ENCODE measurements at places on chromosomes 12 and 14.

DNA sequence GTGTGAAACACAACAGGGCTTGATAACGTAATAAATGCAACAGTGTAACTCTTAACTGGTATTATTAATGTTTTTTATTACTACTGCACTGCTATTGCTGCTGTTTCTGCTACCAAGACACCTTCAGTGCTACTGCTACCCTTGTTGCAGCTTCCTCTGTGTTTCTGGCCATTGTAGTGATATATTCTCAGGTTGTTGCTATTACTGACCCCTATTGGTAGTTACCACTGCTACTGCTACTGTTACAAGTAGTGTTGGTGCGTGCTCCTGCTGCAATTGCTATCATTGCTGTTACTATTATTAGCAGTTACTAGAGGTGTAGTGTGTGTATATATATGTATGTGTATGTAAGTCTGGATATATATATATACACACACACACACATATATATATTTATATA lies 87.2 kb upstream of the PTPRB start:
- DNase-seq = no peak

DNA sequence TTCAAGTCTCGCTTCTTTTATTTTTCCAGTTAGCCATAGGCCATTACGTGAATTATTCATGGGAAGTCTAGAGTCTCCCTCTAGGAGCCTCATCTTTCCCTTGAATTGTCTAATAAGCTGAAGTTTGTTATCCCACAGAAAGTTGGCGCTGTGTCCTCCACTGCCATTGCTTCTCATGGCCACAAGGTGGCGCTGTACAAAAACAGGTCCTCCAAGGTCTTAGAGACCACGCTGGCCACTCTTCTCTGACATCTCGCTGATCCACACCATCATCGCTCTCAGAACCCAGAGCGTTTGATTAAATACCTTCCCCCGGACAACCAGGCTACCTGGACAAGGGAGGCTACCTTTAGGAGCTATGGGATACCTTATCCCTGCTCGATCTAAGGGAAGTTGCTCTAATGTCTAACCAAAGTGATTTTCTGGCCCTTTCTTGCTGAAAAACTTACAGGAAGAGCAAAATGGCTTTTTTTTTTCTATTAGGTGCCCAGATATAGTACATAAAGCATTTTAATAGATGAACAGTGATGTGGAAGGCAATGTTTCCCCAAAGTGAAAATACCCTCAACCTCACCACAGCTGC lies 110.0 kb downstream of the CCDC60 start:
- peak; percentile 59 for DNase-seq

- DNase-seq = no peak
Observed at GRCh38 chr14:75577090-75577489, 1.3 kb upstream of the FLVCR2 start.

- no peak for DNase-seq
Observed at GRCh38 chr12:119808441-119808840, 68.7 kb downstream of the CIT start.

DNA sequence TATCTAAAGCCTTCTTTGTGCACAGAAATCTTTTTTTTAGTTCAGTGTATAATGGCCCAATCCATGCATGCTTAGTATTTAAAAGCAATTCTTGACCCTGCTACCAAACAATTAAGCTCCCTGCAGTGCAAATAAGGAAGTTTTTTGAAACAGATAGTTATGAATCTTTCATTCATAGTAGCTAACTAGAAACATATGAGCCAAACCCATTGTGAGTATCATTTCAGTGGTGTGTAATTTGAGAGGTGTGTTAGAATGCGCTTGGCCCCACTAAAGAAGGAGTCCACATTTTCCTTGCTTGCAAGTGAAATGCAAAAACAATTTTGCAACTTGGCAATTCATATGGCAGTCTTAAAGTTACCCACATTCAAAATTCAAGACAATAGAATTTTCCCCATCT lies 14.4 kb downstream of the EPS8 start:
- DNase-seq = no peak

- DNase-seq = no peak
Observed at GRCh38 chr14:21866479-21866878, 192.9 kb upstream of the OR4E1 start.

- DNase-seq = no peak
Observed at GRCh38 chr14:72104011-72104613, 171.9 kb downstream of the RGS6 start.

DNA sequence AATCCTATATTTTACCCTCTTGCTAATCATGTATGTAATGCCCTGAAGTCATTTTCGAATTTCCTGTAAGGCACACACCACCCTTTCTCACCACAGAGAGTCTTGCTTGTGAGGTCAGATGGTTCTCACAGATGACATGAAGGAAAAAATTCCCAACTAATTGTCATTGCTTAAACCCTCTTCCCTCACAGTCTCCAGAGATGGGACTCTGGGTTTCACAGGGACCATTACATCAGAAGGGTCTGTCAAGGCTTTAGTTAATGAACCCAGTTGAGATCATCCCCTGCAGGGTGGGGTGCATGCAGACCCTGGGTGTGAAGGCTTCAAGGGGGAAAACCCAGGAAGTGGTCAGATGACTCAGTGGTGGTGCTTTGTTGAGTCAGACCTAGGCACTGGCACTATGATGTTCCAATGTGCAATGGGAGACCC lies 229.6 kb downstream of the BCAT1 start:
- DNase-seq = no peak

DNA sequence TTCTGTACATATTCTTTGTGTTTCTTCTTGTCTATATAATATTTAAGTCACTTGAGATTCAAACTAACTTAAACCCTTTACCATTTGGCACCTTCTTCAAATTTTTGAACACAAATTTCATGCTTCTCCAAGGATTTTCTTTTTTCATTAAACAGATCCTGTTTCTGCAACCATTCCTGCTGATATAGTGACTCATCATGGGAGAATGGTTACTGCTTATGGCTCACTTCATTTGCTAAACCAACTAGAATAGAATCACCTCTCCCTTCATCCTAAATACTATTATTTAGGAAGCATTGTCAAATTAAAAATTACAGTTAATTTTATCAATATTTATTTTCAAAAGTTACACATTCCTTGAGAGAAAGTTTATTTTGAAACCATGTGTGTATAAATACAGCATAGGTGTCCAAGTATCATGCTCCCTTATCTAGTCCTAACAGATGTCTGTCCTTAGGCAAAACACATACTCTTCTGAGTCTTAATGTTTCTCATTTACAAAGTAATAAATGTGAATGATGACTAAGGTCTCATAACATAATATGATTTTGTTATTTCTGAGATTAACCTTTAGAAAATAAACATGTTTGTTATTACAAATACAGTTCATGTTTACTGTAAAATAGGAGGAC lies 40.7 kb downstream of the PLCZ1 start:
- no peak for DNase-seq

GRCh38 chr12:131441060-131441396 lies 269.9 kb upstream of the SFSWAP start:
- no peak for DNase-seq

DNA sequence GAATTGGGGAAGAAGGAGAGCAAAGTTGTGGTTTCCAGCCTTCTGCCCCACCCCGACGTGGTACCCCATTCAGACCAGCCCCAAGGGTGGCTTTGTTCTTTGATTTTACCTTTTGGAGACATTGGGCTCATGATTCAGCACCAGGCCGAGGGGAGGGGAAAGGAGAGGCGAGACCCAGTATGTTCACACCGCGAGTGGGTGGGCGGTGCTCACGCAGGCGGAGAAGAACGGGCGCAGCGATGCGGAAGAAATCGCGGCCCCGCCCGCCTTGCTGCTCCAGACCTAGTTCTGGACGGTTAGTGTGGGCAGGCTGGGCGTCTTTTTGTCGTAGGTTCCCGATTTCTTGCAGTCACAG lies 963 bp downstream of the ATL1 start:
- peak; percentile 87 for DNase-seq

GRCh38 chr12:110742096-110742717 lies 484 bp downstream of the PPP1CC start:
- DNase-seq = peak; percentile 41

DNA sequence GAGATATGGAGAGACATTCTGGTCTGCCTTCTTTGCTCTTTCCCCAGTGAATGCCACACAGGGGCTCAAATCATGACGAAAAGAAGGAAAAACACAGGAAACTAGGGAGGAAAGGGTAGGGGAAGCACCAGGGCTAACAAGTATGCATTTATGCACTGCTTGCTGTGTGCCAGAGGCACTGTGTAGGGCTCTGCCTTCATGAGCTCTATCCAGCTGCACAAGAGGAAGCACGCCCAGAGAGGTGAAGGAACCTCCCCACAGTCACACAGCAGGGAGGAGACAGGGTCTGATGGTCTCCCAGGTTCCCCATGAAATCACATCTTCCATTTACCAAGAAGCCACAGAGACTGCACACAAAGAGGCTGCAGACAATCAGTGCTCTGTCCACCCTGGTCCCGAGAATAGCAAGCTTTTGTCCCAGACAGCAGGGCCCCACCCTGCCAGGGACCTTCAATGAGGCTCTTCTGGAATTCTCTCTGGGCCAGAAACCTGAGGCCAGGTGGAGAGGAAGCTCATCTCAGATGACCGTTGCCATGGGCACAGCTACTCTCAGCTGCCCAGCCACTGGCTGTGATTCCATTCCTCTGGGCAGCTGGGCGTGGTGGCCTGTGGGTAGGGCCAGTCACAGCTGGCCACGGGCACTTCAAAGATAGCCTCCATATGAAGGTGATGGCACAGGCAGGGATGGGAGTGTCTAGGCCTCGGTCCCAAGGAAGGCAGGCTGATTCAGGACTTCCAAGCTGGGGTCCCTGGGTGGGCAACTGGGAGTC lies 7.3 kb upstream of the TRPV4 start:
- no peak for DNase-seq

DNA sequence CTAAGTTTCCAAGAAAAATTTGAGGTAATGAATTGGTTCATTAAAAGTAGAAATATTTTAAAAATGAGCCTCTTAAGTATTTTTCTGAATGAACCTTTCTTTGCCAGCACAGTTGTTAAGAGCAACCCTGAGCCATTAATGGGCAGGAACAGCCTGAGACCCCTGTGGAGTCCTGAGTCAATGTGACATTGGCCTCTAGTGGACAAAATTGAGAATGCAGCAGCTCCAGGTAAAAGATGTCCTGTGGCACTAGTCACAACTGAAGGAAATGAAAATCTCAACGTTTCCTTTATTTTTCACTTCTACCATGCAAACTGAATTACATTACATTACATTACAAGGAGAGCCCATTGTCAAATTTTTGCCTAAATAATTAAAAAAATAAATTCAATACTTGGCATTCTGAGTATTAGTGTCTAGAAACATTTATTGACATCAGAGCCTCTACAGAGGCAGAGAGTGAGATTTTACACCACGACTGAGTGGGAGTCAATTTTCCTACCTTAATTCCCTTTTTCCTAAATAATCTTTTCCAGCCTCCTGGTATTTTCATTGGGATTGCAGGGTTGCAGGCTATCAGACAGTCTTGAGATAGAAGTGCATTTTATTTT lies 135.7 kb downstream of the PPM1H start:
- no peak for DNase-seq

DNA sequence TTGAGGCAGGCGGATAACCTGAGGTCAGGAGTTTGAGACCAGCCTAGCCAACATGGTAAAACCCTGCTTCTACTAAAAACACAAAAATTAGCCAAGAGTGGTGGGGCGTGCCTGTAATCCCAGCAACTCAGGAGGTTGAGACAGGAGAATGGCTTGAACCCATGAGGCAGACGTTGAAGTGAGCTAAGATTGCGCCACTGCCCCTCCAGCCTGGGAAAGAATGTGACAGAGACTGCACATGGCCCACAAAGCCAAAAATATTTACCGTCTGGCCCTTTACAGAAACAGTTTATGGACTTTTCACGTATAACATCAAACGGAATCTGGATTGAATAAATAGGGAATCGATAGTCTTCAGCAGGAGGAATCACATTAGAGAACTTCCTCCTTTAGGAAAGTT lies 3.5 kb downstream of the RSRC2 start:
- DNase-seq = no peak

DNA sequence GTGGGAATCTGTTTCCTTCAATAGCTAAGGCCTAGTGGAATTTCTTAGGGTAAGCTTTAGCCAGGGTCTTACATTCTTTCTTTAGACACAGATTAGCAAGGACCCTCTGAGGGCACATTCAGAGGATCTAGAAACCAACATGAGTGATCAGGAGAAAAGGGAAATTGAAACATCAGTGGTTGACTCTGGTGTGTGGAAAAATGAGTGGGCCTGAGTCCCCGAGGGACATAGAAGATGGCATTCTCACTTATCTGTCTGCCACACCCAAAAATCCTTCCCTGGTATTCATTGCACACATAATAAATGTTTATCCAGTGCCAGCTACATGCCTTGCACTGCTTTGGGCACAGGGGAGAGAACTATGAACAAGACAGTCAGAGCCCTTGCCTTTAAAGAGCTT lies 82.9 kb downstream of the SSPN start:
- no peak for DNase-seq

- DNase-seq = no peak
Observed at GRCh38 chr12:50003595-50003994, 21.7 kb downstream of the RACGAP1 start.

GRCh38 chr12:27342536-27342935 lies 9.9 kb downstream of the BMAL2 start:
- DNase-seq = no peak

DNA sequence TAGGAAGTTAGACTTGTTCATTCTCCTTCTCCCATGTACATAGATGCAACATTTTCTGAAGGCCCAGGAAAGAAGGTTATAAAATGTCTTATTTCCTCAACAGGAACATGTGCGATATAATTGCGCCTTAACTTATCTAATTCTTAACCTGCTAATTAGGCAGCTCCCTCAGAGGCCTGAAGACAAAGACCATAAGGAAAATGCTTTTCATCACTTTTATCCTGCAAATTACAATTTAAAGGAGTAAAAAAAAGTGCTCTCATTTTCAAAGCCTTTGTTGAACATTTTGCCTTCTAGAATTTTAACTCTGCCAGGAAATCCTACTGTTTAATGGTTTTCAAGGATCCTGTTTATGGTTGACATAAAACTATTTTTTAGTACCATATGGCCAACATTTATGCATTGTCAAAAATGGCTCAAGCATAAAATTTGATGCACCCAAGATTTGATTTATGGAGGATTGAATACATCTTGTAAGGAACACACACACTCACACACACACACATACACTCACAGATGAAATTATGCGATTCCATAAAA lies 660.4 kb upstream of the TMEM132C start:
- no peak for DNase-seq

- no peak for DNase-seq
Observed at GRCh38 chr12:27034607-27035293, 12.4 kb downstream of the MED21 start.

GRCh38 chr12:101596172-101596571 lies 1.4 kb downstream of the MYBPC1 start:
- no peak for DNase-seq

DNA sequence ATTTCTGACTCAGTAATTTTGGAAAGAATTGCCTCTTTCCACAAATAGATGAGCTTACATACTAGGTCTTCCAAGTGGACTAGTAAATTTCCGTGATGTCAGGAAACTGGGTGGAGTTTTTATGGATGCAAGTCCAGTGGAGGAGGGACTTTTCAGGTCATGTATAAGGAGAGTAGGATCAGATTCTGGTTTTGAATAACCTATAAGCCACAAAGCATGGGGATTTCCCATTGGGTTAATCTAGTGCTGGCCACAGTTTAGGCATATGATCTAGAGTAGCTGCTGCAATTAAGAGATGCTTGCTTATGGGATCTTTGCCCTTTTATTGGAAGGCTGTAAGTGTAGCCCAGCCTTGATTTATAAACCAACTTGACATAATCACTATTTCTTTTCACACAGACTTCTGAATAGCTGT lies 33.8 kb downstream of the STK38L start:
- no peak for DNase-seq

GRCh38 chr12:81863406-81863805 lies 104.3 kb upstream of the PPFIA2 start:
- DNase-seq = no peak
